ENCODE measurements at places on chromosomes 6 and 20. TPM values are rescaled to one million over a fixed set of nuclear protein-coding genes. Genes with fewer than 3 reads are reported as not detected.

Gene ULBP3
- 6.3 TPM for total RNA-seq

Gene OLIG3
- total RNA-seq, result not detected

Gene PLN
- not detected for total RNA-seq

Gene TAF4
- 23.5 TPM for total RNA-seq

Gene JPH2
- total RNA-seq, result not detected

Gene HLA-DRA
- total RNA-seq, result 2.2 TPM

Gene DNMT3B
- 11.9 TPM for total RNA-seq

Gene PRICKLE4
- 1.6 TPM for total RNA-seq

Gene PEX7
- total RNA-seq, result 5.6 TPM

Gene LZTS3
- 18.8 TPM for total RNA-seq

Gene DOK5
- total RNA-seq, result 259 TPM

Gene TAGAP
- 0.94 TPM for total RNA-seq

Gene MYT1
- 22.5 TPM for total RNA-seq

Gene NTSR1
- 11.9 TPM for total RNA-seq

Gene LRRC73
- 4.1 TPM for total RNA-seq

Gene CSTF1
- 31.0 TPM for total RNA-seq

Gene C20orf96
- 7.5 TPM for total RNA-seq

Gene MYB
- total RNA-seq, result 5.6 TPM

Gene EPPIN
- total RNA-seq, result not detected

Gene TUBB2A
- 1,279 TPM for total RNA-seq

Gene EBF4
- 24.1 TPM for total RNA-seq

Gene ARMH2
- not detected for total RNA-seq

Gene MRPS18A
- total RNA-seq, result 21.6 TPM

Gene AFG1L
- total RNA-seq, result 9.4 TPM

Measured in parietal lobe (tissue), 2 donors.